NAMALWA (cell line): ENCODE measurements at places on chromosomes 2 and 18.

DNA sequence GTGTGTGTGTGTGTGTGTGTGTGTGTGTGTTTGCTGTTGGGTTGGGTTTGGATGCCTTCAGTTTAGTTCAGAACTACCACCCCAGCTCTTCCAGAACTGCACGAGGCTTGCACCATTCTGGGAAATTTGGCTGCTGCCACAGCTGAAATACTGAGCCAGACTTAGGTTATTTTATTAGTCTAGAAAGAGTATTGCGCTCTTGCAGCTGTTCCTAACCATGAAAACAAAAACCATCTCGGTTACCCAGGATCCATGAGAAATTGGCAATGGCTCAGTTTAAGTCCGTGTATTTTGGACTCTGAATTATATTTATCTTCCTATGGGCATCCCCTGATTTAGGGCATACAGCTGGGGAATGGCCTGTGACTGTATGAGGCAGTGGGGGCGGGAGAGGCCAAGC, 83.2 kb downstream of the TANC1 start:
- no peak for DNase-seq

GRCh38 chr2:222653280-222653679, 2.6 kb downstream of the FARSB start:
- no peak for DNase-seq

DNA sequence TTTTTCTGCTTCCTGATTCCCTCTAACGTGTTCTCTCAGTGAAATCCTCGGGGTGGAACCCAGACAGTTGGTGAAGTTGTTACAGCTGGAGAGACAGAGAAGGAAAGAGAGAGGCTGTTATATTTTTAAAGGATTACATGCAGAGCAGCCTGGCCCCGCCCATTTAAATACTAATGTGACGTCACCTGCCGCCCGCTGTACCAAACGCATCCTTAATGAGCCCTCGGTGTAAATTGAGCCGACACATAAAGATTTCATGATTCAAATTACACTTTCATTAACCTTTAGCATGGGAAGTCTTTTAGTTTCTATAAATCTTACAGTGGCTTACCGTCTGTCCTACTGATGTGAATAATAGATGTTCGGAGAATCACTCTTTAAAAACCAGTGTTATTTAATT, 164.0 kb upstream of the SIX3 start:
- DNase-seq, result peak; percentile 86

DNA sequence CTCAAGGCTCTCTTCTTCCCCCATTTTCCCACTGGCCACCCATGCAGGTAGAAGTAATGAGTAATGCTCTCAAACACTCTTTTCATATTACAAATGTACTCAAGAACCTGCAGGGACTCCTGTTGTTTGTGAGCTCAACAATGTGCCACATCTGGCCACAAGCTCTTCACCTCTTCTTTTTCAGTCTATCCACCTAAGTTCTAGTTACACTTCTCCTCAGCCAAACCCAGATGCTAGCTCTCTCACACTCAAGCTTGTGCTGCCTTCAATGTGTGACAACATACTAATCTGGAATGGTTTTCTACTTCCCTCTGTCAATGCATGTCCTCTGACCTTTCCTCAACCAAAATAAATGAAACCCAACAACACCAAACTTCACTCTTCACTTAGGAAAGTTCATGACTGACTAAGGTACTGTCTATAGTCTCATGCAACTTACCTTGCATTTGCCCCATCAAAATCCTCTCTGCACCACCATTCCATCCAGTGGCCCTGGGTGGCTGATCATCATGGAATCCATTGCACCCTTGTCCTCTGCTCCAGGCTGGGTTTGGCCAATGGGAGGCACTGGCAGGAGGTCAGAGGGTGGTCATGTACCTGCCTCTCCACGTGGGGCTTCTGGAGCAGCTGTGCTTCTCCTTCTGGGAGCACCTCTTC, 5.3 kb upstream of the IL18R1 start:
- peak; percentile 1 for DNase-seq

DNA sequence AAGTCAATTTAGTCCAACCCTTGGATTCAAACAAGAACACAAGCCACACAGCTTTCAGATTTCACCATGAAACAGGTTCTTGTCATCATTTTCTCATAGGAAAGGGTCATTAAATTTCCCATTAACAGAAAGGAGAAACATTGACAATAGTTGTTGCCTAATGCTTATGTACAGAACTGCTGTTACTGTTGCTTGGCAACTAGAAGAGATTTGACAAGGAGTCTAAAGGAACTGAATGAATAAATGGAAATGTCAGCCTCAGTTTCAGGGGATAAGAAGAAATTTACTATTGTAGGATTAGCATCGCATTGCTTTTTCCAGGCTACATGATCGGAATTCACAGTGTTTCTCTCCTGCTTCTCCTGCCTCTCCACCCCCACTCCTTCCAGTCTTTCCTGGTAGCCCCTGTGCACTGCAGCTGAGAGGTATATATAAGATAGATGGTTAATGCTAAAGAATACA, 90.3 kb downstream of the SPATS2L start:
- no peak for DNase-seq

GRCh38 chr2:104788742-104789455, 65.0 kb upstream of the POU3F3 start:
- DNase-seq, result no peak
